HepG2 (cell line): ENCODE measurements at places on chromosomes 6 and 20.
A peak's percentile ranks its signal among the peaks of the same experiment; 100 is the strongest.

DNA sequence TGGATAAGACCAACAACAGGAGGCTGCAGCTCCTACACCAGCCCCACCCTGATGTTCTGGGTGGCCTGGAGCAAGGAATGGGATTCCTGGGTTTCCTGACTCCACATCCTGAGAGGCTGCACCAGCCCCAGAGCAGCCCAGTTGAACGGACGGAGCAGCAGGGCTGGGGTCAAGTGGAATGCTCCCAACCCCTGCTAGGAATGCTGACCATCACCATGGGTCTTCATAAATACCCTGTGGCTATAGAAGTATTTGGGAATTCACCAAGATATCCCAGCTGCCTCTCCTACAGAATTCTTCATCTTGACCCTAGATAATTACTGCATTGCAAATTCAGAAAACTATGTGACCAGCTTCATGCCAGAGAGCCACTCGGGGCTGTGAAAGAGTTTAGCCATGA lies 180.3 kb downstream of the THBS2 start:
- DNase-seq: no peak

- no peak for DNase-seq
These were observed 93.7 kb downstream of the TULP4 start for GRCh38 chr6:158405933-158406332.

GRCh38 chr6:169162752-169163407 lies 90.8 kb downstream of the THBS2 start:
- peak; percentile 7 for DNase-seq

DNA sequence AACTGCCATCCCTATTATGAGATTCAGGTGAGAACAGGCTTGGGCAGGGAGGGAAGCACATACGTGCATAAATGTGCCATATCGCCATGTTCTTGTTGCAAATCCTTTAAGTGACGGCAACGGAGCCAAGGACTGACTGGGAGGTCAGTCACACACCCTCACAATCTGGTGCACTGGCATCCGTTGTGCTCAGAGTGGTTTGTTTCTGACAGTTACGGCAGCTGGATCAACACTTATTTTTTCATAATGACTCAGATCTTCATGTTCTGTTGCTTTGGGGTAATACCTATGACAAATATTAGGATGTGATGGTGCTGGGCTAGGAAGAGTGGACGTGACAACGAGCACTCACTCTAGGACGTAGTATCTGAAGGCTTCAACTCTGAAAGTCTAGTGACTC lies 56.2 kb upstream of the PREP start:
- no peak for DNase-seq

DNA sequence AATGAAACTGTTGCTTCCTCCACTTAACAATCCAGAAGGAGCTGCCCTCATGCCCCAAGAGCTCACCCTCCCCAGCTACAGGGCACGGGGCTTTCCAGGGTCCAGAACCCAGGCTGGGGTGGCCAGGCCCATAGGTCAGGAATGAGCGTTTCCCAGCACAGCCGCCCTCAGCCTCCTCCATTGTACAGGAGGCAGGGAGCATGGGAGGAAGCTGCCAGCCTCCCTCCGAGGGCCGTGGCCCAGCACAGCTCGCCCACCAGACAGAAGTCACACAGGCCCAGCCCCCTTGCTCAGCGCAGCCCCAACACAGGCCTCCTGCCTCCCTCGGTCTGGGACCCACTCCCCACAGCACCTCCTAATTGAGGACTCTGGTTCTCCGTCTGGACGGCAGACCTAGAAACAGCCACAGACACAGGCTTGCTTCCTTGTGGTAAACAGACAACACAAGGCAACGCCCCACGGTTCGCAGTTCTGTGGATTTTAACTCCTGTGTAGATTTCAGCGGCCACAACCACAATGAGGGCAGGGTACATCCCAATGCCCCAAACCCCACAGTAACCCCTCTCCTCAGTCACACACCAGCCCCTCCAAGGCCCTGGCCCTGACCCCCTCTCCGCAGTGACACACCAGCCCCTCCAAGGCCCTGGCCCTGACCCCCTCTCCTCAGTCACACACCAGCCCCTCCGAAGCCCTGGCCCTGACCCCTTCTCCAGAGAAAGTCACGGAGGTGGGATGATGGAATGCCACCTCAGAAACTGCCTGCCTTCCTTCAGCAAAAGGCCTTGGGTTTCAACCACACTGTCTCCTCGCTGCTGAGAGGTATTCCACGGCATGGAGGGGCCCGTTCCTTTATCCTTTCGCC lies 173.5 kb downstream of the DLL1 start:
- DNase-seq: no peak
